ENCODE measurements at places on chromosomes 2 and 18.
A peak's percentile ranks its signal among the peaks of the same experiment; 100 is the strongest.

DNA sequence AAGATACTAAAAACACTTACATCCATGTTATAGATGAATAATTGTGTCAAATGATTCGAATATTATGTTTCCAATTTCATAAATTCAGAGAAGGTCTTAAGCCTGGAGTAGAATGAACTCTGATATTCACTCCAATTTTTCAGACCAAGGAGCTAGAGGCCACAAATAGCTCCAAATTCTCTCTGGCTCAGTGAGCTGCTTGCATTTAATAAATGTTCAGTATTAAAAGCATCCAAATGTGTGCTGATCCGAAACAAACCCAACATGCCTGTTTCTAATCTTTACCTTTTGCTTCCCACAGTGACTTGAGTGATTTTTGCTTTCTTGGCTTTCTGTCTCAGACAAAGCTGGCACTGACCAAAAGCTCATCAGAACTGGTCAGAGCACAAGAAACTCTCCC, 291.4 kb downstream of the CCDC85A start:
- no peak for DNase-seq

GRCh38 chr18:13538630-13539029, 187.7 kb downstream of the FAM210A start:
- DNase-seq, result no peak

- no peak for DNase-seq
Measured at GRCh38 chr2:154704991-154705390, 6.5 kb downstream of the KCNJ3 start.

- peak; percentile 81 for DNase-seq
Measured at GRCh38 chr2:20196053-20196656, 28.8 kb downstream of the SDC1 start.

GRCh38 chr2:37323176-37323780, 1.4 kb downstream of the PRKD3 start:
- DNase-seq, result no peak

- DNase-seq, result no peak
Measured at GRCh38 chr2:102592601-102593000, 26.8 kb upstream of the SLC9A2 start.

GRCh38 chr2:236317938-236318396, 53.8 kb upstream of the ASB18 start:
- DNase-seq, result peak; percentile 59

DNA sequence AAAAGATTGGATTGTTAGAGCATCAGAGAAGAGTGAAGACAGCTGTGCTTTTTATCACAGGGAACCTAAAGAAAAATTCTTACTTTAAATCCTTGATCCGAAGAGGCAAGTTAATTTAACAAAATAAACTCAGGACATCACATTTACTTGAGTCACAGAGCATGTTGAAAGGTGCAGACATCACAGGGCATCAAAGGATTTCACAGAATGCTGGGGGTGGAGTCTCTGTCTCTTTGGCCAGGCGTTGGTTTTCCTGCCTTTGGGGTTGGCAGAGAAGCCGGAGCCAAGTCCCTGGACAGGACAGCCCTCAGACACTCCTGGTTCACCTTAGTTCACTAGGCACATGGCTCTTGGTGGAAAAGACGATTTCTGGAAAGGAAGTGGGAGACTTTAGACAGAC, 56.3 kb downstream of the SH3RF3 start:
- no peak for DNase-seq

DNA sequence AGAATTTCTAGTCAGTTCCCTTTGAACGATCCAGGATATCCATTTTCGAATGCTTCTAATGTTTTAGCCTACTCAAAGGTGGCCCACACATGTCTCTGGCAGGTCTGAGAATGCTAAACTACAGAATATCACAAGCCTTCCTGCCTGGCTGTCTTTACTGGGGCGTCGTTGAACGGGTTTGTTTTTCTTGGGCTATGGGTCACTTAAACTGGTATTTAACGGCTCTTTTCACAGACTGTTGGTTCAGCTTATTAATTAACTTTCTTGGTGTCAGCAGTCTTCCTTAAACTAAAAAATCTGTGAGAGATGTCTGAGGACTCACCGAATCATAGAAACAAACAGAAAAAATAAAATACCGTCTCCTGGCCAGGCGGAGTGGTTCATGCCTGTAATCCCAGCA, 563.2 kb upstream of the NRP2 start:
- no peak for DNase-seq

GRCh38 chr2:37833423-37833822, 91.7 kb upstream of the RMDN2 start:
- DNase-seq, result no peak

GRCh38 chr2:128467321-128467969, 148.8 kb upstream of the HS6ST1 start:
- no peak for DNase-seq

DNA sequence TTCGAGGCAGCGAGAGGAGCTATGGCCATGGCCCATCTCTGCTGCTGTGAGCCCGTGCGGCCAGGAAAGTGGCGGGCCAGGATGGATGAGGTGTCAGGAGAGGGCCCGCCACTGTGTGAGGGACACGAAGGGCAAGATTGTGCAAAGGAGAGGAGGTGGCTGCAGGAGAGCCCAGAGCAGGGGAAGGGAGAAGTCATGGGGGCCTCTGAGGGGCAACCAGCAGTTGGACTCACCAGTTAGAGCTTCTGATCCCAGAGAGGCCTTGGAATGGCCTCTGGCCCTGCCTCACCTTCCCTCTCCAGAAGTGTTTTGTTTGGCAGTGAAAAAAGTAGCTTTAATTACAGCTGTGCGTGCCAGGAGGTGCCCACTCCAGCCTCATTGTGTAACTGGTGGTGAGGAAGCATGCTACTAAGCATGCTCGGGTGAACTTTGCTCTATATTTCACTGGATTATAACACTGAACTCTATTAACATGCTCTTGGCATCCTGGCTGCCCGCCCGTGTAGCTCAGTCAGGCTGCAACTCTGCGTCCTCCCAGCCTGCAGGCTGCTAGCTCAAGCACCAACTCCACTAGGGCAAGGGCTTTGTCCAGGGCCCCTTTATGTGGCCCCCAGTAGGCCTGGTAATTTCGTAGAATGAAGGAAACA, 34.2 kb downstream of the IMPA2 start:
- DNase-seq, result peak; percentile 86

- no peak for DNase-seq
Measured at GRCh38 chr2:176285321-176285720, 16.1 kb downstream of the MTX2 start.

DNA sequence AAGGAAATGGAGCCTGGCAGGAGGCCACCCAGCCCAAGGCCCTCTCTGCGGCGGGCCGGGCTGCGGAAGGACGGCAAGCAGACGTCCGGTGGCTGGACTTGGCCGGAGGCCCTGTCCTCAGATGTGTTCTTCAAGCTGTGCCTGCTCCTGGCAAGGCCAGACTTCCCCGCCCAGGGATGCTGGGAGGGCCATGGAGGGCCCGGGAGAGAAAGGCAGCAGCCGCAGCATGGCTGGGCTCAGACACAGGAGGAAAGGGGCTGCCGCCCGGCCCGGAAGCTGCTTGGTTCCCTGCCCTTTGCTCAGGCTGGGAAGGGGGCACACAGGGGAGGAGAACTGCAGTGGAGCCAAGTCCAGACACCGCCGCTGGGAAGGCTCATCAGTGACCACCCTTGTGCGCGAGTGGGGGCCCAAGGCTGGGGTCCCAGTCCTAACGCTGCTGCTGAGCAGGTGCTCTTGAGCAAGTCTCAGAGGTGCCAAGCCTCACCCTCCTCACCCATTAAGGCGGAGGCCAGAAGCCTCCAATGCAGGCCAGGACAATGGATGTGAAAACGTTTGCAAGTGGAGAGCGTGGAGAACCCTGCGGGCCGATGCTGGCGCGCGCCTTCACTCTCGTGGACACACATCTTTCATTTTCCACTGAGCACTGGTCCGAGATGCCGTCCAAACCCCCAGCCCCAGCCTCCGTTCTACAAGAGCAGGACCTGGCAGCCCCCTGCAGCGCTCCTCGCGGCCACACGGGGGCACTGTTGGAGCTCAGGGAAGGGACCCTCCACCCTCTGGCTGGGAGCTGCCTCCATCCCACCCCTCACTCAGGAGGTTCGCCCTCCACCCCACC, 7.9 kb downstream of the CROCC2 start:
- peak; percentile 70 for DNase-seq

- no peak for DNase-seq
Measured at GRCh38 chr2:74531666-74532065, 1.9 kb downstream of the HTRA2 start.

DNA sequence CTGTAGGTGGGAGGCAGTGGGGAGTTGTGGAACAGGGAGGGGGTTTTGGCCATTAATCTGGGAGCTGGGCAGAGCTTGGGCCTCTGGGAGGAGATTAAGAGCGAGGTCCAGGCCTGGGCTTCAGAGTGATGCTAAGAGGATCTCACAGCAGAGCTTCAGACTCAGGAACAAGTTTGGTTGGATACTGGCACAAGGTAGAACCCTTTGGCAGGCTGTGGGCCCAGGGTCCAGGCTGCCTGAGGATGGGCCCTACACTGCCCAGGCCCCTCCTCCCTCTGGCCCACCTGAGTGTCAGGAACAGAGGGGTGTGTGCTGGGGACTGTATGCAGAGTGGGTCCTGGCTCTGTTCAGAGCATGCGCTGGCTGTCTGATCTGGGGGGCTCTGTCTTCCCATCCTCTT, 334.9 kb downstream of the CYP26B1 start:
- DNase-seq, result no peak

DNA sequence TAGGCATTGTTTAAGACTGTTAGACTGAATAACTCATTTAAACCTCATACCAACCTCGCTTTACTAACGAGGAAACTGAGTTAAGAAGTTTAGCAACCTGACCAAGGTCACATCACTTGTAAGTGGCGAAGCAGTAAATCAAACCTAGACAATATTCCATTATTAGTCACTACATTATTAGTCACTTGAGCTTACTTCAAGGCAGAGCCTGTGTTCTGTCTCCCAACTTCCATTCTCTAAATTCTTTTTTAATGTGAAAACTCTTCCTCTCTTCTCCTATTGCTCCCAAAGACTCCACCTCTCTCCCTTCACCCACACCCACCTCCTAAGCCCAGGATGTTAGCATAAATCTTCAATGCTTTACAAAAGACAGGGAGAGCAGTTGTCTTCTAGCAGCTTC, 156.5 kb downstream of the ARL6IP6 start:
- no peak for DNase-seq

DNA sequence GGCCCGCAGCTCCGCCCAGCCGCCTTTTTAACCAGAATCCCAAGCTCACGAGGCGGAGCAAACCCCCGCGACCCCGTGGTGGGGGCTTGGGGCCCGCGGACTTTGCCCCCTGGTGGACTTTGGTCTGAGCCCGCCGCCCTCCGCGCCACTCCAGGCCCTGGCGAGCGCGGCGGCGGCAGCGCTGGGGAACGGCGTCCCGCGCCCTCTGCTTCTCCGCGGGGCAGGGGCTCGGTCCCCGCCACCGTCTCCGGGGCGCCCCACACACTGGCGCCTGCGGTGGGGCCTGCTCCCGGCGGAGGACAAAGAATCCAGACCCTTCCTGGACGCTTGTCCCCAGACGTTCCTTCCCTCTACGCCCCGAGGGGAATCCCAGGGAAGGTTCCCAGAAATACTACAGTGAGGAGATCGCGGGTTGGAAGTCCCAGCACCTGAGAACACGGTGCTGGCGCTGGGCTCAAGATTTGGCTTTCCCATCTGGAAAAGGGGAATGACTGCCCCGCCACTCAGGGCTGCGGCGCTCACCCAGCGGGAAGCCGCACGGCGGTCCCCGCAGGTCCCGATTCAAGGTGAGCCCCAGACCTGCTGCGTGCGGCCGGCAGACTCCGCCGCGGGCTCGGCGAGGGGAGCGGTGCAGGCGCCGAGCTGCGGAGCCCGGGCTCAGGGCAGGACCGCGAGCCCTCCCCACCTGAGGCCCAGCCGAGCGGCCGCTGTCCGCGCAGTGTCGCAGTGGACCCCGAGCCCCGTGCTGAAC, at the start of gene HAAO:
TSS of gene HAAO (minus strand) at position 1 of the 751 bp plus-strand sequence. CDS start 47 bp downstream, outside the sequence.
- DNase-seq, result peak; percentile 76

- no peak for DNase-seq
Measured at GRCh38 chr18:9106800-9107584, 4.5 kb downstream of the NDUFV2 start.

DNA sequence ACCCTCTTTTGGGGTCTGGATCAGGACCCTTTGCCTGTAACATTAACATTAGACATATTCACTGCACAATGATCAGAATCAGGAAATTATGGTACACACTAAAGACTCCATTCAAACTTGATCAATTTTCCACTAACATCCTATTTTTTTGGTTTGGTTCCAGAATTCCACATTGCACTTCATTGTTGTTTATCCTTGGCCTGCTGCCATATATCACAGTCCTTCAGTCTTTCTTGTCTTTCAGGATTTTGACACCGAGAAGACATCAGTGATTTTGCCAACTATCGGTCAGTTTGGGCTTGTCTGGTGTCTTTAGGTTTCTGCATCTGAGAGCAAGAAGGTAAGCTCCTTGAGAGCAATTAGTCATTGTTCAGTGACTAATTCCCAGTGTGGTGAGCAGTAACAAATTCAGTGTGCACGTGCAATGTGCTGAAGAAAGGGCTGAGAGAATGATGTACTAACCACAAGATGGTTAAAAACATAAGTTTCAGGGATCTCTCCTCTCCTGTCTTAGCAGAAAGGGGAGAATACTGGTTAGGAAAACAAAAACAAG, 23.5 kb downstream of the MARCHF4 start:
- DNase-seq, result no peak

- DNase-seq, result no peak
Measured at GRCh38 chr2:106187273-106187891, 6.7 kb downstream of the UXS1 start.

DNA sequence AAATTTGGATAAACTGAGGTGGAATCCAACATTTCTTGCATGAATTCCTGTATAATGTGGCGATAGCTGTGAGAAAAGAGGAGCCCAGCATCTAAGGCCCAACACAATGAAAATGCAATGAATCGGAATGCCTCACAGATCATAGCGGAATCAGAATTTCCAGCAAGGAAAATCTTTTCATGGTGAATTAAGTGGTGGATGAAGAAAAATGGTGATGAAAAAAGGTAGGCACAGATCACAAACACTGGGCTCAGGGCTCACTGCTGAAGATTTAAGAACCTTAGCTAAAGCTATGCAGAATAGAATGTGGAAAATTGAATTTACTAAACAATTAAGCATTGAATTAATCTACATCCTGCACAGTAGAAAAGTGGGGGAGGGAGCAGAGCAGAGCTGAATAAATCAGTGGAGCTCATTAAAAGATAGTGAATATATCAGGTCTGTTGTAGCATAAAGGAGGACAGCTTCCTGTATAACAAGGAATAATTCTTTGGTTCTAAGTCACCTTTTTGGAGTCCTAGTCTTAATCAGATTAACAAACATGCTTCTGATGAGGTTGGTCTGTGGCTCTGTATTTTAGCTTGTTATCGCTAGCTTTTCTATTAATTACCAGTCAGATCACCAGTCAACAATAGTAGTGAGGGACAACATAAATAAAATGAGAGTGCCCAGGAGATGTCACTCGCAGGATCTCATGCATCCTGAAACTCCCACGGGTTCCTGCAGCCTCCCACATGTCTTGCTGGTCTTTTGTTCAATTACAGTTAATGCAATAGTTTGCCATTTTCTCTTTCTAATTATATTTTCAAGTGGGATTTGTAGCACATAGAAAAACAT, 27.0 kb downstream of the MEIS1 start:
- DNase-seq, result no peak

All from mucosa of descending colon (tissue), 3 donors.